ENCODE measurements at places on chromosomes 1 and 21. TPM values are rescaled to one million over a fixed set of nuclear protein-coding genes. Genes with fewer than 3 reads are reported as not detected.

The OVAAL gene
- not detected for total RNA-seq

DNA sequence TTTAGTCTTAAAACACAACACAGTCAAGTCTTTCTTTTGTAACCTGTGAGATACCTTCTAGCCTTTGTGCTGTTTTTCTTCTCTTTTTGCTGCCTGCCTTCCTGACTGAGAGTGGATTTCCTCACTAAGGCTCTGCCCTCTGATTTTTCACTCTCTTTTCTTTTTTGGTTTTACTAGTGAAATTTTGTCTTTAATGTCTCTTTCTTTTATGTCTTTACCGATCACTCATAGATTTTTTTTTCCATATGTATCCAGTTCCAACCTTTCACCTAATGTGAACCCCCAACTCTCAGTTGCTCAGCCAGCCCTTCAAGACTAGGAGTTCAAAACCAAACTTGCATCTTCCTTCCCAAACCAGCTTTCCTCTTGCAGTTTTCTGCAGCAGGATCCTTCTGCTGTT, 6.5 kb downstream of the LGALS8 start:
- no peak for DNase-seq

DNA sequence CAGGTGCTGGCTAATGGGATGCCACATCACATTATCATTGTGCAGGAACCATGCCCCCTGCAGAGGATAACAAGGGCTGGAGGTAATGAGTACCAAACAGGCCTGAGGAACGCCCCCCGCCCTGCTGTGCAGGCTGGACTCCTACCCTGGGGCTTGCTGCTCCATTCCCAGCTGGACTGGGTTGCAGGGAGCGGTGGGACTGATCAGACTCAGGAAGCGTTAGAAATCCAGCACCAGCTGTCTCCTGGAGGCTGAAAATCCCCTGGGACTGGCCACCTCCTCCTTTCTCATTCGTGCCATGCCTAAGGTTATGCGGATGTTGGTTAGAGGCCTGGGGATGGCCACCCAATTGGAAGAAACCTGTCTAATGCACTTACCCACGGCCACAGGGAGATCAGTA, 36.9 kb upstream of the POU3F1 start:
- no peak for DNase-seq

The IARS2 gene
- 65.6 TPM for total RNA-seq

DNA sequence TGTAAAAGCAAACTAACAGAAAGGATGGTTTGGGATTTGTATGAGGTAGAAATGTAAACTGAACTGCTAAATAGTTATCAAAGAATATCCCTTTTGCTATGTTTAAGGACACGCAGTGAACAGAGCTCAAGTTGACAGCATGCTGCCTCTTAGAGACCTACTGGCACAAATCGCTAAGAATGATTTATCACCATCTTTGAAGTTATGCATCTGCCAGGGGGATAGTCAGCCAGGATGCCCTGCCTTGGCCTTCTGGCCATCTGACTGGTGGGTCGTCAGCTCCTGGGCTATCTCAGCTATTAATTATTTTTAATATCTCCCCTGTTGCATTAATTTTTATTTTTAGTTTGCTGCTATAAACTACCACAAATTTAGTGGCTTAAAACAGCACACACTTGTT, 334.8 kb upstream of the KAZN start:
- no peak for DNase-seq

The CLCA1 gene
- not detected for total RNA-seq

GRCh38 chr21:31318971-31319370, 25.1 kb downstream of the TIAM1 start:
- DNase-seq: no peak

The DENND2D gene
- total RNA-seq: not detected

GRCh38 chr1:45640293-45640692, 16.4 kb upstream of the CCDC17 start:
- DNase-seq: no peak

The C8B gene
- total RNA-seq: not detected

DNA sequence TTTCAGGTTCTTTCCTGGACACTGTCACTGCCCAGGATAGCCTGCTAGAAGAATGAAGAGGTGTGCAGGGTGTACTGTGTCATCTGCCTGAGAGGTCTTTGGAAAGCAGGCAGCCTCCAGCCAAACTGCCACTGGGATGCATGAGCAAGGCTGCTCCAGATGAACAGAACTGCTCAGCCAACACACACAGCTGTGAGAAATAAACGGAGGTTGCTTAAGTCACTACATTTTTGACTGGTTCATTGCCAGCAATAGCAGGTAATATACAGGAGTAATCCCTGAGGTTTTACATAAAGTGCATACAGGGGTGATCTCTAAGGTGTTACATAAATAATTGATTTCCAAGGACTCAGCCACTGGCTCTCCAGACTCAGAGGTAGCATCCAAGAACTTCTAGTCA, 516.9 kb downstream of the BRINP3 start:
- DNase-seq: no peak

The RHOU gene
- 2.3 TPM for total RNA-seq

The CELA3B gene
- not detected for total RNA-seq

- no peak for DNase-seq
These were observed 104.8 kb upstream of the GJB5 start for GRCh38 chr1:34650090-34650489.

The VAV3 gene
- not detected for total RNA-seq

DNA sequence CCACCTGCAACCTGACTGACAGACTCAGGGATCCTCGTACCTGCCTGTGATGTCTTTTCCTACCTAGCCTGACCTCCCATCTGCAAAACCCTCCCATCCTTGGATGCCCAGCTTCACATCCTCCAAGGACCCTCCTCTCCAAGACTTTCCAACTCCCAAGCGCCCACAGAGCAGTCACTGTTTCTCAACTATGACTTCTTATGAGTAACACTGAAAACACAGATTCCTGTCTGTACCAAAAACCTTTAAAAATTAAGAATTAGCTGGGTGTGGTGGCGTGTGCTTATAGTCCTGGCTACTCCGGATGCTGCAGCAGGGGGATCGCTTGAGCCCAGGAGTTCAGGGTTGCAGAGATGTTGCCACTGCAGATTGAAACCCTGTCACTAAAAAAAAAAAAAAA, 181.9 kb downstream of the PSMG1 start:
- no peak for DNase-seq

DNA sequence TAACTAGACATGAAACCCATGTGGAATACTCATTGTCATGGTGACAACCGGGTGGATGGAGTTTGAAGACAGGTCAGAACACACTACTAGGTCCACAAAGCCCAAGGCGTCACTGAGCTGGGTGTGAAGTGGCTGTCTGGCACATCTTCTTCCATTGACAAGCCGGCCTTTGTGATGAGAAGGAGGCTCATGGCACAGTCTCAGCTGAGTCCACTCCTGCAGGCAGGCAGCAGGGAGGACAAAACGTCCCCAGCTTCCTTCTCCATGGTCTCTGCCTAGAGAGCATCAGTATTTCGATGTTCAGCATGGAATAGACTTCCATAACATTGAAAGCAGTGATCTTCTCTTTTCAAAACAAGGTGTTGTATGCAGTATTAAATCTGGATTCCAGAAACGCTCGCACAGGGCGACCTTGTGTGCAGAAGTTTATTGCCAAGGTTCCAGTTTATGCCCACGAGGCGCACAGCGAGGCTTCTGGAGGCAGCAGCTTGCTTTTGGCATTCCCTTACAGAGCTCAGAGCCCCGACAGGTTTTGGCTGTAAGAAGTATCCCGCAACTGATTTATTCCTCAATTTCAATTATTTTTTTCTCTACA, 104.2 kb downstream of the SIM2 start:
- no peak for DNase-seq

DNA sequence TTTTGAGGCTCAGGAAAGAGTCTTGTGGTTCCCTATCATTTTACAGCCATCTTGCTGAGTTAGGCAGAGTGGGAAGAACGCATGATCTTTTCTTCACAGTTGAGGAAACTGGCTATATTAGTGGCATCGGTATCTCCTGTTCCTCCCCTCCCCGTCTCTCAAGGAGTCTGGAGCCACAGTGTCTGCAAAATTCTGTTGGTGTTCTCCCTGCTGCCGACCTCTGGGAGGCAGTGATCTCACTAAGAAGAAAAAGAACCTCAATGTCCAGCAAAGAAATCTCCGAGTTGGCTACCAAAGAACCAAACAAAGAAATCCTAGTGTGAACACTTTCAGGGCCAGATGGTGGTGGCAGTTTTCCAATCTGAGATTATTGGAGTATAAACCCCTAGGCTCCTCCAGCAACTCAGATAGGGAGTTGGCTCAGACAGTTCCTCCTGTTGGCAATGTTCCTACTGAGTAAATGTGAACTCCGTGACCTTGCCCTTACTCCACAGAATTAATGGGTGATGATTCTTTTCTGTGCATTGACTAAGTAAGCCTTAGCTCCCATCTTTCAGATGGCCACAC, 41.2 kb downstream of the PRAMEF20 start:
- DNase-seq: no peak

- DNase-seq: no peak
These were observed 561.0 kb downstream of the LTN1 start for GRCh38 chr21:28431527-28432200.

DNA sequence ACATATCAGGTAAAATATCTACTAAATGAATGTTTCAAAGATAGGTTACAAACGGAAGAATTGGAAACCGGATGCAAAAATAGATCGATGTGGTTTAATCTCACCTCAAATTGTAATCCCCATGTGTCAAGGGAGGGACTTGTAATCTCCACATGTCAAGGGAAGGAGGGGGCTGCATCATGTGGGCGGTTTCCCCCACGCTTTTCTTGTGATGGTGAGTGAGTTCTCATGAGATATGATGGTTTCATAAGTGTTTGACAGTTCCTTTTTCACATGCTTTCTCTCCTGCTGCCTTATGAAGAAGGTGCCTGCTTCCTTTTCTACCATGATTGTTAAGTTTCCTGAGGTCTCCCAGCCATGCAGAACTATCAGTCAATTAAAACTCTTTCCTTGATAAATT, 408.7 kb upstream of the TMPRSS15 start:
- no peak for DNase-seq

GRCh38 chr21:29018540-29018939, 609 bp downstream of the RWDD2B start:
- no peak for DNase-seq

DNA sequence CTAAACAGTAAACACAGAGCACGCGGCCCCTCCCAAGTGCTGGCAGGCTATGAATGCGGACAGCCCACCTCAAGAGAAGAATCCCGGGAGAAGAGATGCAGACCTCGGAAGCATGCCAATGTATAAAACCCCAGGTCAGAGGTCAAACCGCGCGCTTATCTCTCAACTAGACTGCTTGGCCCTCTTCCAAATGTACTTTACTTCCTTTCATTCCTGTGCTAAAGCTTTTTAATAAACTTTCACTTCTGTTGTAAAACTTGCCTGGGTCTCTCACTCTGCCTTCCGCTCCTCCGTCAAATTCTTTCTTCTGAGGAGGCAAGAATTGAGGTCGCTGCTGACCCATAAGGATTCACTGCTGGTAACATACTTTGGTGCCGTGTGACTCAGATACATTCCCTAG, 216.0 kb downstream of the S1PR1 start:
- DNase-seq: no peak

The SYT14 gene
- 0.10 TPM for total RNA-seq

- no peak for DNase-seq
These were observed 34.6 kb downstream of the TMEM63A start for GRCh38 chr1:225847610-225848009.

- no peak for DNase-seq
These were observed 44.5 kb upstream of the PRRX1 start for GRCh38 chr1:170619241-170620028.

GRCh38 chr1:53951697-53952096, 5.5 kb downstream of the LRRC42 start:
- no peak for DNase-seq

GRCh38 chr1:165342587-165342986, 13.9 kb downstream of the LMX1A start:
- DNase-seq: no peak

- peak; percentile 82 for DNase-seq
These were observed 543 bp downstream of the ABCB10 start for GRCh38 chr1:229557913-229558414.

DNA sequence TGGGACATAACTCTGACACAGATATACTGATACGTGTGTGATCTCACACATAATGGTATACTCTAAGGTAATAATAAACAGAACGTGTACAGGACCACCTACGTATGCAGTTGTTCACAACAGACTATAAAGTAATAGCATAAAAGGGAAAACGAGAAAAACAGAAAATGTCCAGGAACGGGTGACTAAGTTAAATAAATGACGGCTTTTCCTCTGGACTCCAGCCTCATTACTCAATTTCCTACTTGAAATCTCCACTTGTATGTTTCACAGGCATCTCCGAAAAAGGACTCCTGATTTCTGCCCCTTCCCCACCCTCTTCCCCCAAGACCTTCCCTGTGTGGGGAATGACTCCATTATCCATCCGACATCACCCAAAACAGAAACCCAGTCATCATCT, 95.1 kb downstream of the JAK1 start:
- no peak for DNase-seq

- no peak for DNase-seq
These were observed 28.4 kb downstream of the TRIM45 start for GRCh38 chr1:117093091-117093534.

DNA sequence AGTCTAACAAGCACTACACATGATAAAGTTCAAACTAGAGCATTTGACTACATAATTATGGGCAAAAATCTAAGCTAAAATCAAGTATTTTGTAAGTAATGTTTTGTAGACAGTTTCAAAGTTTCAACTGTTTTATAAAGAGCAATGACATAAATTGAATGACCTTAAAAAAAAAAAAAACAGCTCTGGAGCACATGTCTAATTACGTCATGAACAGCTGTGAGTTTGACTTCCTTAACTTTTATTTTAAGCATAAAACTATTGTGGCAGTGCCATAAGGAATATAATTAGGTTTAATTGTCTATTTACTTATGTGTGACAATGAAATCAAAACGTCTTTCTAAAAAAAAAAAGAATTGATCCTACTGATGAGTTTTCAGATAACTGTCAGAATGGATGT, 272.5 kb upstream of the LRRC7 start:
- no peak for DNase-seq

DNA sequence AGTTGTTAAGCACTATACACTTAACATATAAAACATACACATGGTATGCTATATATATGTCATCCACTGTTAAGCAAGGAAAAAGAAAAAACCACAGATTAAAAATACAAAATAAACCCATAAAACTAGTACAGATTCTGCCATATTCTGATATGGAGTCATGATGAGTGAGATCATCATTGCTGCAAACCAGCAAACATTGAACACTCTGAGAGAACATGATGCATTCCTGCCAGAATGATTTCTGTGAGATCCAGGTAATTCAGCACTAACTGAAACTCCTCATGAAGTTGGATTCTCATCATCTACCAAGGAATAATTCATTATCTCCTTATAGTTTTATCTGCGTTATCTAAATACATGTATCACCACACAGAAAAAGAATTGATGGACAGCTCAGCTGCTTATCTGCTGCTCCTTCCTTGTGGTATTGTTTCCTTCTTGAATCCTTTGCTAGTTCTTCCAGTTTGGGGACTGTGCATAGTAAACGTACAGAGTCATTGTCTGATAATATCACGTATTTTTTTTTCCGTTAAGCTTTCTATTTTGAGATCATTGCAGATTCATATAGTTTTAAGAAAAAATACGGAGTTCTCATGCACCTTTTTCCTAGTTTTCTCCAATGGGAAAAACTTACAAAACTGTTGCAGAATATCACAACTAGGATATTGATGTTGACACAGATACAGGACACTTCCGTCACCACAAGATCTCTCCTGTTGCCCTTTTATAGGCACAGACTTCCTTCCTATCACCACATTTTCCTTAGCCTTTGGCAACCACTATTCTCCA, 9.3 kb downstream of the RAB4A start:
- no peak for DNase-seq

GRCh38 chr1:221795380-221795779, 53.5 kb upstream of the DUSP10 start:
- no peak for DNase-seq

Data from osteocyte (in vitro differentiated cells).